Left ventricle myocardium inferior (tissue), 1 donor: ENCODE measurements at places on chromosomes 11 and 22. TPM values are rescaled to one million over a fixed set of nuclear protein-coding genes. Genes with fewer than 3 reads are reported as not detected.

The EIF1AD gene
- total RNA-seq, result 19.7 TPM

The PNPLA5 gene
- not detected for total RNA-seq

The C11orf42 gene
- total RNA-seq, result not detected

The CARD16 gene
- total RNA-seq, result 8.3 TPM

The GUCY1A2 gene
- total RNA-seq, result 10.2 TPM

The ACR gene
- 0.30 TPM for total RNA-seq

The RAG1 gene
- 1.6 TPM for total RNA-seq

The PHLDA2 gene
- total RNA-seq, result not detected

The GRAMD1B gene
- total RNA-seq, result 31.8 TPM

The MMP8 gene
- total RNA-seq, result not detected

The TRPM5 gene
- total RNA-seq, result not detected

The RNASEH2C gene
- total RNA-seq, result 39.7 TPM

The CHRDL2 gene
- total RNA-seq, result 6.5 TPM

The SYTL2 gene
- 3.8 TPM for total RNA-seq

The MYEOV gene
- total RNA-seq, result not detected

The FERMT3 gene
- total RNA-seq, result 5.4 TPM

The PANX3 gene
- total RNA-seq, result not detected

The OR8B12 gene
- not detected for total RNA-seq

The MUC5AC gene
- total RNA-seq, result not detected

The MMP11 gene
- 16.9 TPM for total RNA-seq

The RHOD gene
- 49.5 TPM for total RNA-seq

The RAPSN gene
- total RNA-seq, result 2.2 TPM

The SEPTIN3 gene
- total RNA-seq, result not detected

The LRRC32 gene
- 35.1 TPM for total RNA-seq

The GLYATL1B gene
- total RNA-seq, result not detected

The IGLL1 gene
- total RNA-seq, result not detected

The C22orf31 gene
- total RNA-seq, result 0.30 TPM

The NLRP14 gene
- not detected for total RNA-seq

The ROBO3 gene
- 3.9 TPM for total RNA-seq

The CARD10 gene
- 9.0 TPM for total RNA-seq

The VSIG10L2 gene
- 0.08 TPM for total RNA-seq

The OR52A1 gene
- total RNA-seq, result not detected

The TMEM132A gene
- total RNA-seq, result 6.4 TPM

The ANKK1 gene
- total RNA-seq, result not detected

The OR51I2 gene
- not detected for total RNA-seq

The TMPRSS5 gene
- 0.47 TPM for total RNA-seq

The CHORDC1 gene
- 41.4 TPM for total RNA-seq

The MUC15 gene
- not detected for total RNA-seq

The EHF gene
- total RNA-seq, result 1.6 TPM

The CRYBB3 gene
- total RNA-seq, result not detected

The DGAT2 gene
- 6.9 TPM for total RNA-seq

The MOV10L1 gene
- 0.49 TPM for total RNA-seq

The MIF gene
- total RNA-seq, result 242 TPM

The SCUBE2 gene
- total RNA-seq, result 1.8 TPM

The SLC16A8 gene
- total RNA-seq, result not detected

The OR52H1 gene
- not detected for total RNA-seq

The GLB1L3 gene
- not detected for total RNA-seq

The DTX4 gene
- 1.8 TPM for total RNA-seq

The PGA4 gene
- total RNA-seq, result 1.3 TPM

The LSP1 gene
- total RNA-seq, result 19.7 TPM

The TSPAN32 gene
- total RNA-seq, result 27.1 TPM

The SAA2 gene
- total RNA-seq, result 0.60 TPM

The LRRC75B gene
- 5.6 TPM for total RNA-seq

The SUN2 gene
- total RNA-seq, result 116 TPM

The DEFB108B gene
- total RNA-seq, result not detected

The SGSM1 gene
- 8.8 TPM for total RNA-seq

The WNT7B gene
- not detected for total RNA-seq

The TPCN2 gene
- 9.2 TPM for total RNA-seq

The RFPL3 gene
- not detected for total RNA-seq
